Right renal cortex interstitium (tissue), 3 donors: ENCODE measurements at places on chromosomes 12 and 14. TPM values are rescaled to one million over a fixed set of nuclear protein-coding genes. Genes with fewer than 3 reads are reported as not detected.

Gene PTGR2
- polyA plus RNA-seq = 26.3 TPM

Gene KRT85
- not detected for polyA plus RNA-seq

Gene CACNA1C
- polyA plus RNA-seq = 6.4 TPM

Gene SERPINA5
- polyA plus RNA-seq = 13.2 TPM

Gene E2F7
- 6.4 TPM for polyA plus RNA-seq

Gene LRRK2
- 43.4 TPM for polyA plus RNA-seq

Gene C12orf57
- polyA plus RNA-seq = 153 TPM

Gene SLC7A8
- 86.9 TPM for polyA plus RNA-seq

Gene LIN7A
- polyA plus RNA-seq = 20.3 TPM

Gene HDAC7
- polyA plus RNA-seq = 60.6 TPM

Gene MEG3
- 44.0 TPM for polyA plus RNA-seq

Gene COX8C
- 0.41 TPM for polyA plus RNA-seq

Gene FERMT2
- polyA plus RNA-seq = 177 TPM

Gene AQP6
- 18.4 TPM for polyA plus RNA-seq

Gene SLC4A8
- 3.3 TPM for polyA plus RNA-seq

Gene C12orf42
- not detected for polyA plus RNA-seq

Gene LMNTD1
- polyA plus RNA-seq = not detected

Gene TEX52
- 0.35 TPM for polyA plus RNA-seq

Gene PPP1R1A
- polyA plus RNA-seq = 58.2 TPM

Gene BBOF1
- 15.5 TPM for polyA plus RNA-seq

Gene KCNJ8
- polyA plus RNA-seq = 22.3 TPM

Gene TMEM30B
- 13.7 TPM for polyA plus RNA-seq

Gene ST8SIA1
- 6.8 TPM for polyA plus RNA-seq

Gene OTOGL
- 0.92 TPM for polyA plus RNA-seq

Gene DYNC1H1
- 324 TPM for polyA plus RNA-seq

Gene HCFC2
- polyA plus RNA-seq = 18.1 TPM

Gene FAIM2
- 5.9 TPM for polyA plus RNA-seq

Gene CIROP
- polyA plus RNA-seq = not detected

Gene RNU4-1
- polyA plus RNA-seq = not detected
